ENCODE measurements at places on chromosomes 6 and 20. TPM values are rescaled to one million over a fixed set of nuclear protein-coding genes. Genes with fewer than 3 reads are reported as not detected.
A peak's percentile ranks its signal among the peaks of the same experiment; 100 is the strongest.

Gene ABCF1
- 125 TPM for total RNA-seq

Gene ATP6V1G2
- total RNA-seq = 0.89 TPM

Gene GATA5
- not detected for total RNA-seq

- DNase-seq = peak; percentile 20
- H3K4me3 ChIP-seq = no peak overlapping the region
- peaks cover 3% of the 10 kb centered on the region for H3K4me1 ChIP-seq
- H3K27me3 ChIP-seq = peaks cover 8% of the 10 kb centered on the region
- no peaks in the 10 kb centered on the region for H3K36me3 ChIP-seq
Measured at GRCh38 chr6:105677671-105678475, 275.0 kb upstream of the PREP start.

GRCh38 chr6:151679081-151679480 is 128.4 kb upstream of the ESR1 start:
- H3K4me3 ChIP-seq = no peak overlapping the region
- peaks cover 3% of the 10 kb centered on the region for H3K4me1 ChIP-seq
- H3K36me3 ChIP-seq = no peaks in the 10 kb centered on the region

DNA sequence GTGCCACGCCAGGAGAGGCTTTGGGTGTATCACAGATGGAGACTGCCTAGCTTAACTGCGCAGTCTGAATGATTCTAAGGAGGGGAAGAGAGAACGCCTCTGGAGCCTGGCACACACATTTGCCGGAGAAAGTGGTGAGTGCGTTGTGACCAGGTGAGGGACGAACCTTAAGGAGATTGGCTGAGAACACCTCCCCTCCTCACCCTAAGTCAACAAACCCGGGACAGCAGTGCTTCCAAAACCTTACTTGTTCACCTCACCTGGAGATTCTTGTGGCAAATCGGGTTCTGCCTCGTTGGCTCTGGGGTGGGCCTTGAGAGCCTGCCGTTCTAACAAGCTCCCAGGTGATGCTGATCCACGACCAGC is 9.4 kb downstream of the SYNJ2 start:
- no peak overlapping the region for H3K27ac ChIP-seq
- H3K27me3 ChIP-seq = no peaks in the 10 kb centered on the region

DNA sequence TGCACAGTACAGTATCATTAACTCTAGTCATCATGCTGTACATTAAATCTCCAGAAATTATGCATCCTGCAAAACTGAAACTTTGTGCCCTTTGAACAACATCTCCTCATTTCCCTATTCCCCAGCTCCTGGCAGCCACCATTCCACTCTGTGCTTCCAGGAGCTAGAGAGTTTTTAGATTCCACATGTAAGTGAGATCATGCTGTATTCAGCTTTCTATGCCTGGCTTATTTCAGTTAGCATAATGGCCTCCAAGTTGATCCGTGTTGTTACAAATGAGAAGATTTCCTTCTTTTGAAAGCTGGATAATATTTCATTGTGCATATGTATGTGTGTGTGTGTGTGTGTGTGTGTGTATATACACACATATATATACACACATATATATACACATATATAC is 86.9 kb upstream of the SLC24A3 start:
- no peak overlapping the region for H3K4me3 ChIP-seq
- no peaks in the 10 kb centered on the region for H3K27me3 ChIP-seq
- no peak overlapping the region for H3K27ac ChIP-seq
- H3K4me1 ChIP-seq = no peaks in the 10 kb centered on the region
- DNase-seq = no peak
- no peaks in the 10 kb centered on the region for H3K36me3 ChIP-seq

GRCh38 chr20:57392512-57393271 is 1.5 kb downstream of the RBM38 start:
- peaks cover 48% of the 10 kb centered on the region for H3K4me1 ChIP-seq
- H3K27ac ChIP-seq = peak overlapping the region; percentile 93
- no peaks in the 10 kb centered on the region for H3K27me3 ChIP-seq

GRCh38 chr20:25576783-25577530 is 8.4 kb downstream of the NINL start:
- no peaks in the 10 kb centered on the region for H3K27me3 ChIP-seq
- no peak overlapping the region for H3K27ac ChIP-seq
- no peak overlapping the region for H3K4me3 ChIP-seq

- no peak overlapping the region for H3K4me3 ChIP-seq
- H3K4me1 ChIP-seq = no peaks in the 10 kb centered on the region
- H3K27ac ChIP-seq = no peak overlapping the region
- H3K27me3 ChIP-seq = peaks cover 22% of the 10 kb centered on the region
- DNase-seq = no peak
- no peaks in the 10 kb centered on the region for H3K36me3 ChIP-seq
Measured at GRCh38 chr6:137550535-137550934, 56.3 kb upstream of the OLIG3 start.

DNA sequence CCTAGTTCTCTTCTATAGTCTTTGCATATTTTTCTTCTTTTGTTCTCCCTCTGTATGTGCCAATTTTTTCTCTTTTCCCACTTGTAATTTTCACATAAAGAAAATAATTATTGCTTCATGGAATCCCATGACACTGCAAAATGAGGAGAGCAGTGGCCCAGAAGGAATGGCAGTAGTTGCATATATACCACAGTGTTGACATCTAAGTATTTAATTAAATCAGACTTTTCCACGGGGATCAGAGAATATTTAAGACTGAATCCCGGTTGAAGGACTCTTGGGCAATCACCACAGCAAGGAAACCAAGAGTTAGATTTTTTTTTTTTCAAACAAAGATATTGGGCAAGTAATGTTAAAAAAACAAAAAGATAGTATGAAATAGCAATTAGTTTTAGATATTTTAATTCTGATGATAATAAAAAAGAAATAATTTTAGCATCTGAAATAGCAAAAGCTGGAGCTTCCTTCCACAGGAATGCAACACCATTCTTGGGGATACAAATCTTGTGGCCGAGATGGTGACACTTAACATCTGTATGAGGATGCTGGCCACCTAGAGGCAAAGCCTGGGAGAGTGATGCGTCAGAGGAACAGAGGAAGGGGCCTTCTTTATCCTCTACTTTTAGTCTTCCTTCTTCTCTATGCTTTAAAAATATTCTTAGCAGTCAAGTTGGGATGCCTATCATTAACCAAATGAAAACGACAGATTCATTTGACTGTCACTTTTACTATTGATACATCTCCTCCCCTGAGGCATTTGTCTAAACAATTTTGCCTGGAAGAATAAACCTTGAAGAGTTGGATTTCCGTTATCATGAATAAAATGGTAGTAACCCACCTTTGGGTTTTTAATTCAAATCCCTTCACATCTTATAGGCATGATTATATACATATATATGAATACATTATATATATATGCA is 356.2 kb downstream of the GJA1 start:
- no peak overlapping the region for H3K4me3 ChIP-seq
- H3K27ac ChIP-seq = no peak overlapping the region
- no peaks in the 10 kb centered on the region for H3K4me1 ChIP-seq
- no peaks in the 10 kb centered on the region for H3K36me3 ChIP-seq
- DNase-seq = no peak

DNA sequence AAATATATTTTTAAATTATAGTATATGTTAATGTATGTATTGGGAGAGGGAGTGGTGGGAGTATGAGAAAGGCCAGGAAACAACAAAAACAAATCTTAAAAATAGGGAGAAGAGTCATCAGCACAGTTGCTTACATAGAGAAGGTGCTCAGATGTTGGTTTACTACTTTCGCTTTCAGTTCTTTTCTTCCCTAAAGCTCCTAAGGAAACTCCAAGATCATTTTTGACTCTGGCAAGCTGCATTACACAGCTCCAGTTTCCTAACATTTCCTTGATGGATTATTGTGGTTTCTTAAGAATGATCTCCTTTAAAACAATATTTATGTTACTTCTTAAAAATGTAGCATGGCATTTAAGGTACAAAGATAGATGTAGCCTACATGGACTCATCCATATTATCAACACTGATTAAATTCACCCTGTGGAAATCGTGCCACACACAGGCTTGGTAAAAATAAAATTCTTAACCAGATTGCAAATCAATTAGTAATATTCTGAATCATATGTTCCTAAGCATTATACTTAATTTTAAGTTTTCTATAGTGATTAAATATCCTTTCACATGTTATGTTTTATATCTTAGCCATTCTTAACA is 118.0 kb upstream of the MAN1A1 start:
- peak overlapping the region; percentile 25 for H3K4me3 ChIP-seq
- no peak for DNase-seq
- H3K27ac ChIP-seq = no peak overlapping the region
- peaks cover 3% of the 10 kb centered on the region for H3K27me3 ChIP-seq
- H3K4me1 ChIP-seq = peaks cover 36% of the 10 kb centered on the region
- H3K36me3 ChIP-seq = peaks cover 24% of the 10 kb centered on the region

Gene CNKSR3
- not detected for total RNA-seq

GRCh38 chr20:62587757-62588402 is 54.4 kb upstream of the SLCO4A1 start:
- peaks cover 4% of the 10 kb centered on the region for H3K4me1 ChIP-seq
- peak; percentile 66 for DNase-seq
- H3K27ac ChIP-seq = no peak overlapping the region
- H3K4me3 ChIP-seq = no peak overlapping the region

DNA sequence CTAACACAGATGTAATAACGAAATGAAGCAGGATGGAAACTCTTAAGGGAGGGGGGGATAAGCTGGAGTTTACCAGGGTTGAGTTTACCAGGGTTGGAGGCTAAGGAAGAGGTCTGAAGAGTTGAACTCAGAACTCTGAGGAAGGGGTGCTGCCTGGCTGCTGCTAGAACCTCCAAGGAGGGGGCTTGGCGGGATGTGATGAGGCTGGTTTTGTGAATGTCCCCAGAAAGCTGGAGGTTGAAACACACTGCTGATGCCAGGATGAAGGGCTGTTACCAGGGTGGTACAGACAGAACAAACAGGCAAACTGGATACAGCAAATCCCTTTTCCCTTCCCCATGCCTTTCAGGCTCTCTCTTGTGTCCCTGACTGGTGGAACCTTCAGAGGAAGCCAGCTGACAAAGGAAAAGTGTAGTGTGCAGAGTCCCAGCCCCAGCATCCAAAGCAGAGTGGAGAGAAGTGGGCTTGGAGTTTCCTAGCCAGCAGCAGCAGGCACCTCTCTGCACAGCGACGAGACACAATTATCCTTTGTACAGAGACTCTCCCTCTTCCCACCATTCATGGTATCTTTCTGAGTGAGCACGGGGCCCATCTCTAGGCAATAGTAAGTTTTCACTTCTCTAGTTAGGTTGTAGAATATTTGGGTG is 23.7 kb downstream of the UBE2V1 start:
- H3K4me3 ChIP-seq = no peak overlapping the region
- H3K4me1 ChIP-seq = peaks cover 16% of the 10 kb centered on the region
- no peak for DNase-seq
- H3K27me3 ChIP-seq = no peaks in the 10 kb centered on the region
- no peak overlapping the region for H3K27ac ChIP-seq

- no peak overlapping the region for H3K27ac ChIP-seq
- no peaks in the 10 kb centered on the region for H3K36me3 ChIP-seq
- DNase-seq = no peak
- H3K27me3 ChIP-seq = no peaks in the 10 kb centered on the region
- no peaks in the 10 kb centered on the region for H3K4me1 ChIP-seq
Measured at GRCh38 chr20:8867038-8867740, 201.7 kb upstream of the PLCB4 start.

DNA sequence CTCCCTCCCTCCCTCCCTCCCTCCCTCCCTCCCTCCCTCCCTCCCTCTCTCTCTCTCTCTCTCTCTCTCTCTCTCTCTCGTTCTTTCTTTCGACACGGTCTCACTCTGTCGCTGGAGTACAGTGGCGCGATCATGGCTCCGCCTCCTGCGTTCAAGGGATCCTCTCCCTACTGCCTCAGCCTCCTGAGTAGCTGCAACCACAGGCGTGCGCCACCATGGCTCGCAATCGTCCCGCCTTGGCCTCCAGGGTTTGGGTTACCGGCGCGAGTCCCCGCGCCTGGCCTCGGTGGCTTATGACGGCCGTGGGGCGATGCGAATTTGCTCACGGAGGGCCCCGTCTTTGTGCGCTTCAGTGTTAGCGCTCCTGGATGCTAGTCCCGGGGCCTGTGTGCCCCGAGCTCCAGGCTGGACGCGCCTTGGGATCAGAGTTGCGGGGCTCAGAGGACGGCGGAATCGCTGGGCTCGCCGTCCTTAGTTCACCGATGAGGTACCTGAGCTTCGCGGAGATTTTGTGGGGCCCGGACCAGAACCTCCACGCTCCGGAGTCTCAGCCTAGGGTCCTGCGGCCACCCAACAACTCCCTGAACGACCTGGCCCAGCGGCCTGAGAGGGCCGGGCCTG is 45.2 kb downstream of the MCUR1 start:
- H3K36me3 ChIP-seq = no peaks in the 10 kb centered on the region
- H3K27ac ChIP-seq = no peak overlapping the region
- peaks cover 20% of the 10 kb centered on the region for H3K4me1 ChIP-seq
- no peaks in the 10 kb centered on the region for H3K27me3 ChIP-seq
- no peak for DNase-seq

GRCh38 chr6:17829905-17830304 is 123.2 kb upstream of the NUP153 start:
- H3K27me3 ChIP-seq = peaks cover 12% of the 10 kb centered on the region
- no peak overlapping the region for H3K4me3 ChIP-seq
- no peaks in the 10 kb centered on the region for H3K4me1 ChIP-seq
- DNase-seq = no peak
